ENCODE measurements at places on chromosomes 2 and 18.

- peak; percentile 79 for DNase-seq
Measured at GRCh38 chr2:150621526-150622213, 134.2 kb upstream of the RND3 start.

DNA sequence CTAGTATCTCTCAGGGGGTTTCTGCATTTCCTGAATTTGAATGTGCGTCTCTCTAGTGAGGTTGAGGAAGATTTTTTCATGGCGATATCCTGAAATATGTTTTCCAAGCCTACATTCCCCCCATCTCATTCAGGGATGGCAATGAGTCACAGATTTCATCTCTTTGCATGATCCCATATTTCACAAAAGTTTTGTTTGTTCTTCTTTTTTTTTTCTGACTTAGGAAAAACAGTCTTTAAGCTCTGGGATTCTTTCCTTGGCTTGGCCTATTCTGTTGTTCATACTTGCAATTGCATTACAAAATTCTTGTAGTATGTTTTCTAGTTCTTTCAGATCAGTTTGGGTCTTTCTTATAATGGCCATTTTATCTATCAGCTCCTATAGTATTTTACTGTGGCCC, 136.5 kb downstream of the DSEL start:
- no peak for DNase-seq

DNA sequence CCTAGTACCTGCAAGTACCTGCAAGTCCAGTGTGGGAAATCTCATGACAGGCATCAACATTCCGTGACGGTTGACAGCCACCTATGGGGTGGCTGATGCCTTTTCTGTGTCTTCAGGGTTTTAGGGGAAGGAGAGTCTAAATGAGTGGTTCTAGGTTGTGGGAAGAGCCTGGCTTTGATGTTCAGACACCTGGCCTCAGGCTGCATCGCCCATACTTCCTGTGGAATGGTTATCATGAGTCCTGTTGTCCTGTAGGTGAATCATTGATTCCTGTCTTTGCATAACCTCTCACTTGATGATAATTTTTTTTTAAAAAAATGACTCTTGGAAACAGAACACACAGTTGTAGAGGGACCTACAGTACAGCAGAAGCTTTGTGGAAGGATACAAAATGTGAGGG, 108.9 kb downstream of the NEDD4L start:
- no peak for DNase-seq

GRCh38 chr2:3751806-3752205, 48.4 kb downstream of the DCDC2C start:
- no peak for DNase-seq

GRCh38 chr2:160252278-160252887, 52.3 kb upstream of the ITGB6 start:
- DNase-seq: peak; percentile 32

DNA sequence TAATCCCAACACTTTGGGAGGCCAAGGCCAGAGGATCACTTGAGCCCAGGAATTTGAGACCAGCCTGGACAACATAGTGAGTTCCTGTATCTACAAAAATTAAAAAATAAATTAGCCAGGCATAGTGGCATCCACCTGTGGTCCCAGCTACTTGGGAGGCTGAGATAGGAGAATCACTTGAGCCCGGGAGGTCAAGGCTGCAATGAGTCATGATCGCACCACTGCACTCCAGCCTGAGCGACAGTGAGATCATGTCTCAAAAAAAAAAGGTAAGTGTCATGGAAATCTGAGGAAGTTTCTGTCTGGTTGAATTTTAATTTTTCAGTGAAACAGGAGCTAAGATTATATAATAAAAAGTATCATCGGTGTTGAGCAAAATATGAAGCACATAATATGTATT, 2.5 kb upstream of the C2orf15 start:
- DNase-seq: peak; percentile 17

DNA sequence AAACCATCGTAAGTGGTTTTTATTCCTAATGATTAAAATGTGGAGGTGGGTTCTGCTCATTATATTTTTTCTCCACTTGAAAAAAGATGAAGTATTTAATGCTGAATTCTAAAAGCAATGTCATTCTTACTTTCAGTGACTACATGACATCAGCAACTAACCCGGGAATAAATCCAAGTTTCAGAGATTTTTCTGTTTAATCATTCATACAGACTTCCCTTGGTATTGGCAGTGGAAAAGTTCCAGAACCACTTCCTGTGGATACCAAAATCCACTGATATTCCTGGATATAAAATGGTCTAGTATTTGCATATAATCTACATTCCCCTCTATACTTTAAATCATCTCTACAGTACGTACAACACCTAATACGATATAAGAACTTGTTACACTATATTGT, 128.6 kb downstream of the ZNF532 start:
- peak; percentile 11 for DNase-seq

DNA sequence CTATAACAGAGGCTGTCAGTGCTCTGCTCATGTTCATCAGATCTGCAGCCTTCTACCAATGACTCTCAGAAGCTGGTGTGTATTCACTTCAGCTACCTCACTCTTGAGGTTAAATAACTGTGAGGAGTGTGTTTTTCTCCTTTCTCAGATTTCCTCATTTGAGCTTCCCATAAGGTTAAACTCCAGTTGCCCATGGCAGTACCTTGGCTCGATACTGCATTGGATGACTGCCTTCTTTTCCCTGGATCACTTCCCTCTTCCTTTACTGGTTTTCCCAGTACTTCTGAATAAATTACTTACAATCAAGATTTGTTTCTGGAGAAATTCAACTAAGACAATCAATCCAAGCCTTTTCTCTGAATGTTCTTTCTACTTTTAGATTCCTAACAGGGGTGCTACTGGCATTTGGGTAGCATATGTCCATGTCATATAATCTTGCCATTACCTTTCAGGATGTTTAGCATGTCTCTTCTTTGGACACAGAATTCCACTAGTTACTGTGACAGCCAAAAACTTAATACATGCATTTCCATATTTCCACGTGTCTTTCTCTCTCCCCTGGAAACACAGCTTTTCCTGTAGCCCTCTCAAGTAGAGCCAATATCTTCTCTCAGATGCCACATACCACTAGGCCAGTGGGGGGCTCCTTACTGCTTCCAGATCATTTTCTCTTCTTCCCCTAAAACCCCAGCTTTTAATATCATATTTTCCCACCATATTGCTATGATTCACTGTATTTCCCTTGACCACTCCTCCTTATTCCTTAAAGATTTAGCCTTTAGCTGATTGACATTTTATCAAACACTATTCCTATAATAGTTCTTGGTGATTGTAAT, 15.0 kb upstream of the SPOPL start:
- DNase-seq: no peak

- no peak for DNase-seq
Measured at GRCh38 chr2:42378415-42378814, 17.4 kb upstream of the COX7A2L start.

- DNase-seq: peak; percentile 53
Measured at GRCh38 chr2:170324640-170325046, 146.7 kb downstream of the MYO3B start.

DNA sequence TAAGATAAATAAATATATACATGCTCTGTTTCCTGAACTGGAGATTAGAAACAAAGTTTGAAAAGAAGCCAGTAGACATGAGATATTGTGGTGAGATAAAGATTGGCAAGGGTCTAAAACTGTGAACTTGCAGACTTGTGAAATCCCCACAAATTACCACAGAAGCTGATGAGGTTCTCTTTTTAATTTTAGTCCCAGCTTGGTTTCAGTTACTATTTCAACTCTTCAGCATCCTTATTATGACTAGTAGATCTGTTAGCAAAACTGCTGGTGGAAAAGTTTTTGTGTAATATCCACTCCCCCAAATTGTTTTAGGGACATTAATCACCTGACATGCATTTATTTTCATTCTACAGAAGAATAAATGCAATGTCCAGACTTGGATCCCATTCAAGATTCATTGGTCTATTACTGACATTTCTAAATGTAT, 20.8 kb downstream of the RASGRP3 start:
- DNase-seq: no peak

GRCh38 chr2:38991899-38992298, 102.2 kb downstream of the ARHGEF33 start:
- DNase-seq: no peak

DNA sequence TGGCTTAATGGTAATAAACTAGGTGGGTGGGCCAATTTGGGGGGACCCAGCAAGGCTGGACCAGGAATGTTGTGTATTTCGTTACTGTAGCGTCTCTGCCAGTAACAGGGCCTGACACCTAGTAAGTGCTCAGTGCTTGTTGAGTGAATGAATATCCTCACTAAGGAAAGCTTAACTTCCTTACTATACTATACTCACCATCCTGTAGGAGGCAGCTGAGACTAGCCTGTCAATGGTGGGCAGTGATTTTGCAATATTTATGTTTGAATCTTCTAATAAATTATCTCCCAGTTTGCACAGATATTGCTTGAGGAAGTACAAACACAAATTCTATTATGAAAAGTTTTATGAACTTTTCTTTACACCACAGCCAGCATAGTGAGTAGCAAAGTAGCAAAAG, 370.7 kb upstream of the SYT4 start:
- no peak for DNase-seq

GRCh38 chr18:68797871-68798270, at the start of gene CCDC102B:
Gene CCDC102B (plus strand): TSS chr18:68798080. CDS start chr18:68836764, 38,684 bp downstream.
- no peak for DNase-seq

- no peak for DNase-seq
Measured at GRCh38 chr2:241107031-241107783, 5.1 kb upstream of the MTERF4 start.

DNA sequence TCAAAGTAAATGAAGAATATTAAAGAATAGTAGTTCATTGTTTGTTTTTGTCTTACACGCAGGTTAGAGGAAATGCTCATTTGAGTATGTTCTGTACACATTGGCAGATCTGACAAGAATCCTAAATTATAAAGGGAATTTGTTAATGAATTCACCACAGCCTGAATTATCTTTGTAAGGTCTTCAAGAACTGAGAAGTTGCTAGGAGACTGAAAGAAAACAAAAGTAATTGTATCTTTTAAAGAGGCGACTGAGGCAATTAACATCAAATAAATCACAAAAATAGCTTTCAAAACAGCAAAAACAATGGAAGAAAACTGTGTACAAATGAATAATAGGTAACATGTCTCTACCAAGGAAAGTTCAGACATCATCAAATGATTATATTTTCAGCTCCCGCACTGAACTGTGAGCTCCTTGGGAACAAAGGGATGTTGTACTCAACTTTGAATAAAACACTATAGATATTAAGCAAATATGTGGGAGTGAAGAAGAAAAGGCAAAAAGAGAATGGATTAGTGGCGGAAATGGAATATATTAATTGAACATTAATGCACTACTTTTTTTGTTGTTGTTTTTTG, 51.7 kb upstream of the ATIC start:
- DNase-seq: no peak

- DNase-seq: no peak
Measured at GRCh38 chr2:5373200-5373599, 319.0 kb upstream of the SOX11 start.

DNA sequence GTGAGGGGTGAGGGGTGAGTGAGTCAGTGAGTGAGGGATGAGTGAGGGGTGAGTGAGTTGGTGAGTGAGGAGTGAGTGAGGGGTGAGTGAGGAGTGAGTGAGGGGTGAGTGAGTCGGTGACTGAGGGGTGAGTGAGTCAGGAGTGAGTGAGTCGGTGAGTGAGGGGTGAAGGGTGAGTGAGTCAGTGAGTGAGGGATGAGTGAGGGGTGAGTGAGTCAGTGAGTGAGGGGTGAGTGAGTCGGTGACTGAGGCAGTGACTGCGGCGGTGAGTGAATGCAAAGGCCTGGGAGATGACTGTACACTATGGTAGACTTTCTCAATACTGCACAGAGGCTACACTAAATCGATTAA, 16.6 kb downstream of the THAP4 start:
- DNase-seq: peak; percentile 63

All from RKO (cell line).